Esophagus (tissue), 2 donors: ENCODE measurements at places on chromosomes 11 and 22. TPM values are rescaled to one million over a fixed set of nuclear protein-coding genes. Genes with fewer than 3 reads are reported as not detected.

OR8A1 gene
- not detected for polyA plus RNA-seq

TMEM135 gene
- polyA plus RNA-seq: 2.6 TPM

AASDHPPT gene
- 7.9 TPM for polyA plus RNA-seq

OR5AN1 gene
- not detected for polyA plus RNA-seq

VSIG2 gene
- polyA plus RNA-seq: 51.4 TPM

MAPK11 gene
- 5.4 TPM for polyA plus RNA-seq

C11orf87 gene
- polyA plus RNA-seq: not detected

SHANK2 gene
- polyA plus RNA-seq: 0.84 TPM

DEUP1 gene
- not detected for polyA plus RNA-seq

MPZL3 gene
- polyA plus RNA-seq: 18.8 TPM

PRMT3 gene
- 9.9 TPM for polyA plus RNA-seq

PDE2A gene
- 7.6 TPM for polyA plus RNA-seq

UBE2L6 gene
- 28.1 TPM for polyA plus RNA-seq

PATZ1 gene
- 5.2 TPM for polyA plus RNA-seq

MIOX gene
- not detected for polyA plus RNA-seq

SYVN1 gene
- polyA plus RNA-seq: 16.4 TPM

CASP5 gene
- 0.11 TPM for polyA plus RNA-seq

LUZP2 gene
- 0.20 TPM for polyA plus RNA-seq

TEX54 gene
- polyA plus RNA-seq: not detected

C22orf23 gene
- polyA plus RNA-seq: 0.16 TPM

MN1 gene
- polyA plus RNA-seq: 0.94 TPM

B3GAT1 gene
- polyA plus RNA-seq: 0.10 TPM

CASP1 gene
- polyA plus RNA-seq: 16.7 TPM

APOL3 gene
- 10.2 TPM for polyA plus RNA-seq

FZD4 gene
- polyA plus RNA-seq: 2.0 TPM

SCN2B gene
- 0.19 TPM for polyA plus RNA-seq

MRGPRE gene
- not detected for polyA plus RNA-seq

MUC6 gene
- 0.26 TPM for polyA plus RNA-seq

PYGM gene
- polyA plus RNA-seq: 1.7 TPM

POU2AF3 gene
- 3.8 TPM for polyA plus RNA-seq

MYBPC3 gene
- polyA plus RNA-seq: 0.04 TPM

MS4A12 gene
- not detected for polyA plus RNA-seq
